ENCODE measurements at places on chromosomes 1 and 21.

GRCh38 chr1:42767510-42768000 lies 506 bp downstream of the C1orf50 start:
- no peak for DNase-seq

- DNase-seq, result no peak
Observed at GRCh38 chr21:32748529-32748928, 20.7 kb upstream of the SYNJ1 start.

GRCh38 chr1:235244974-235245592 lies 82.9 kb downstream of the ARID4B start:
- no peak for DNase-seq

DNA sequence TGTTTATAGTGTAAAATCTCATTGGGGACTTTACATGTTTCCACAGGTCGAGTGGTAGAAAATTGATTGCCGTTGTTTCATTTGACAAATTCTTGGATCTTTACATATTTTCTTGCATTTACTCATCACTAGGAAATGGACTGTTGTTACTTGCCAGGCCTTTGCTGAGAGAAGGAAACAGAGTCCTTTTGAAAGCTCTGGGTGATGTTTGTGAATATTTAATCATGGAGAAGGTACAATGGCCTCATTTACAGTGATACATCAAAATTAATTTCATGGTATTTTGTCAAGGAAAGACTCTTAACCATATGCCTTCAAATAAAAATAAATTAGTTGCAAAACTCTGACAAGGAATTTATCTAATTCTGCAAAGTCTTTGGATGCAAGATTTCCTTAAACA lies 198.0 kb downstream of the GRIK1 start:
- no peak for DNase-seq

DNA sequence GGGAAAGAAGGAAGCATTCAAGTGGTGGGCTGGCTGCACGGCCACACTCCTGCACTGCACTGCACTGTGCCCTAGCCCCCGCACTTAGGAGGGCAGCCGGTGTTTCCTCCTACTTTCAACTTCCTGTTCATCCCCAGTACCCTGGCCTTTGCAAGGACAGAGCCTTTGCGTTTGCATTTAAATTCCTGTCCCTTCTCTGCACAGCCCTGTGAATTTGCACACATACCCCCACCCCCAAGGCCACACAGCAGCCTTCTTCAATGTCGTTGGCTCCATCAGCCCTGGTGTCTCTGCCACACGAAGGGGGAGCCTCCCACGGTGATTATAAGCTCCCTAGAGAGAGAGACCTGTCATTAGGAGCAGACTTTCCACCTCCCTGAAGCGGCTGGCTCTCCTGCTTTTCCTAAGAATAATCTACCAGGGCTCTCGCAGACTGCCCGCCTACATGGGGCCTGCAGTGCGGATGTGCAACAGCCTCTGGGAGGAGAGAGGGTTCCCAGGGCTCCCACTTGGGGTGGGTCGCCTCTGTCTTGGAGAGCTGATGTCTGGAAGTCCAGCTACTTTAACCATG lies 13.2 kb upstream of the SLC45A3 start:
- DNase-seq, result no peak

DNA sequence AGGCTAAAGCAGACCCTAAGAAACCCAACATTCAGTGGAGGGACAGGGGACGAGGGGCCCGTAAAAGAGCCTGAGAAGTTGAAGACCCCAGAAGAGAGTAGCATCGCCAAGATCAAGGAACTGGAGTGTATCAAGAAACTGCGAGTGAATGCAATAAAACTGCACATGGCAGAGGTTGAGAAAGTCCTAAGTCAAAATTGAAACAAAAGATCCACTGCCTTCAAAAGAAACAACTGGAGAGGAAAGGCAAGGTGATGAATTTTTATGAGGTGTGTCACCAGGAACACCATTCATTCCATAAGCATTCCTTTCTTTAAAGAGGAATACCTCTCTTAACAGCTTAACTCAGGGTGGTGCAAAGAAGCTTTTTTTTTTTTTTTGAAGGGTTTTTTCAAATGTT lies 38.3 kb upstream of the ADORA3 start:
- DNase-seq, result no peak

DNA sequence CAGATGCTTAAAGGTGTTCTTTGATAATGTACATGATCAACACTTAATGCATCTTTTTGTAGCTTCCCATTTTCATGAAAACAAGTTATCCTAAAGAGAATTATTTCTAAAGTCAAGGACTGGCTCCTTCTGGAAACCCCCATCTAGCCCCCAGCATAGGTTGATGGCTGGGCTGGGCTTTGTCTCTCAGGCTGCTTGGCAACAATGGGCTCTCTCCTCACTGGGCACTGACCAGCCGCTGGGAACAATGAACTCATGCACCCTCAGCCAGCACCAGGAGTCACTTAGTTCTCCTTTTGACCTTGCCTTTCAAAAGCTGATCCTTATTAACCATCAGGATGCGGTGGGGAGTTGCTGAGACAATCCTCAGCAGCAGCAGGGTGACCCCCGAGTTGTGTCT lies 293.0 kb upstream of the PLXNA2 start:
- no peak for DNase-seq

DNA sequence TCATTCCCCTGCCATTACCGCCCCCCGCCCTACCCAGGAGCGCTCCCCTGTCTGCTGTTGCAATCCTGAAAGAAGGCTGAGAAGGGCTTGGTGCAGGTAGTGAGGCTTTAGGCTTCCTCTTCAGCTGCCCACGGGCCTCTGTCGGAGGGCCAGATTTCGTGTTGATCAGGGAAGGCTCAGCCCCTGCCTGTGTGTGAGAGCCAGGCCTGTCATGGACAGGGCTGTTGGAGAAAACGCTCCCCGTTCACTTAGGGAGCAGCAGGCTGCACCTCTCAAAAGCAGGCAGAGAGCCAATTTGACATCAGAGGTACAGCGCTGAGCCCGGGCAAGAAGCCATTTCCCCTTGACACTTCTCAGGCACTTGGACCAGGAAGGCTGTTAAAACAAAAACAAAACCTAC lies 19.0 kb downstream of the TEX35 start:
- no peak for DNase-seq

- no peak for DNase-seq
Observed at GRCh38 chr1:234532503-234532922, 53.5 kb upstream of the TARBP1 start.

GRCh38 chr1:39076127-39076798 lies 50.1 kb downstream of the NDUFS5 start:
- DNase-seq, result no peak

DNA sequence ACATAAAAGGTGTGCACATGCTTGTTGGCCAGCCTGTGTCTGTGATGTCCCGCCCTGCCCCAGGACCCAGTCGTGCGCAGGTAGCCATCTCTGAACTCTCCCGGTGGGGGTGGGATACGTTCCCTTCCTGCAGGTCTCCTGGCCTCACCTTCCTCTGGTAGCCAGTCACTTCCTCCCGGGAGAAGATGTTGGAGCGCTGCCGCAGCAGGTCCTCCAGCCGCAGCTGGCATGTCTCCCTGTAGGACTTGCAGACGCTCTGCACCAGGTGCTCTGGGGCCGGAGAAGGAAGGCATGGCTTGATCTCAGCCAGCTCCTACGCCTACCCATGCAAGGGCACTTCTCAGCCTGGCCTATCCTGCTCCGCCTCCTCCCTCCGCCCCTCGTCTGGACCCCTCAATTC lies 9.2 kb upstream of the LINGO4 start:
- DNase-seq, result no peak

DNA sequence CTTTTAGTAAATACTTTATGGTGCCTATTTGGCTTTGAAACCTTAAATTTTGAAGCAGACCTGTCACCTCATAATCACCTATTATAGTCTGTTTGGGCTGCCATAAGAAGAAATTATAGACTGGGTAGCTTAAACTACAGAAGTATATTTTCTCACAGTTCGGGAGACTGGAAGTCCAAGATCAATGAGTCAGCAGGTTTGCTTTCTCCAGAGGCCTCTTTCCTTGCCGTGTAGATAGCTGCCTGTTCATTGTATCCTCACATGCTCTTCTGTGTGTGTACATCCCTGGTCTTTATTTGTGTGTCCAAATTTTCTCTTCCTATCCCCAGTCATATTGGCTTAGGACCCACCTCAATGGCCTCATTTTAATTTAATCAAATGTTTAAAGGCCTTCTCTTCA lies 518.2 kb downstream of the ADGRL2 start:
- no peak for DNase-seq

GRCh38 chr1:234188454-234188792 lies 184.8 kb upstream of the COA6 start:
- no peak for DNase-seq

DNA sequence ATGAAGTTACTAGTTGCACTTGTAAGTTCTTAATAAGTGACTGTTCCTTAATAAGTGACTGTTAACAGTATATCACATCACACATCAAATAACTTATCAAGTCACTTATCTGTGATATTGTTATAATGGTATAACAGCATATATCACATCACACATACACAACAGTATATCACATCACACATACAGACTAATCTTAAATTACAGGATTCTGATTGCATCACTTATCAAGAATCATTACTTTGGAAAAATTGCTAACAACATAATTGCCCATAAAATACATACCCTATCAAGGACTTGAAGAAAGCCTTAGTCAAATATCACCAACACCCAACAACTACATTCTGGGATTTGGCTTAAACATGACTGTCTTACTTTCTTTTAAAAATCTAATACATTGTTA lies 813.5 kb downstream of the LTN1 start:
- DNase-seq, result no peak

DNA sequence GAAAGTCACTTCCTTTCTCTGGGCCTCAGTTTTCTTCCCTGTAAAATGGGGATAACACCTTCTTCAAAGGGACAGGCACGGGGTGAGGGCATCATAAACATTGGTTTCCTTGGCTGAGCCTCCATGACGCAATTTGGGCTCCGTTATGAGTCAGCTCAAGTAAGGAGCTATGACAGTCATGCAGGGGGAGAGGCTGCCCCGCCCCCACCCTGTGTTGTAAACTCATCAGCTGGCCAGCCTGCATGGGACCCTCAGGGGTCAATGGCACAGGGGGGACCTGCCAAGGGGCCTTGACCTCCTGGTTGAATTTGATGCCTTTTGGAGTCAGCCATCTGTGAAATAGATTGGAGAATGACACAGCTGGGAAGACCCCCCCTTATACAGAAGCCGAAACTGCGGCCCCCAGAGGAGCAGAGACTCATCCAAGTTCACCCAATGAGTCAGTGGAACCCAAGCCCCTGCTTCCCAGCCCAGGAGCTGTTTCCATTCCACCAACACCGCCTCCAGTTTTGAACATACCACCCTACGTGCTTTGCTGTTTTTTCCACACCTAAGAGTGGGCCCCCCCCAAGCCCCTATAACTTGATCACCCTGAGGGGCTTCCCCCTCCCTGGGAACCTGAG lies 36.8 kb upstream of the RUNX3 start:
- peak; percentile 54 for DNase-seq

DNA sequence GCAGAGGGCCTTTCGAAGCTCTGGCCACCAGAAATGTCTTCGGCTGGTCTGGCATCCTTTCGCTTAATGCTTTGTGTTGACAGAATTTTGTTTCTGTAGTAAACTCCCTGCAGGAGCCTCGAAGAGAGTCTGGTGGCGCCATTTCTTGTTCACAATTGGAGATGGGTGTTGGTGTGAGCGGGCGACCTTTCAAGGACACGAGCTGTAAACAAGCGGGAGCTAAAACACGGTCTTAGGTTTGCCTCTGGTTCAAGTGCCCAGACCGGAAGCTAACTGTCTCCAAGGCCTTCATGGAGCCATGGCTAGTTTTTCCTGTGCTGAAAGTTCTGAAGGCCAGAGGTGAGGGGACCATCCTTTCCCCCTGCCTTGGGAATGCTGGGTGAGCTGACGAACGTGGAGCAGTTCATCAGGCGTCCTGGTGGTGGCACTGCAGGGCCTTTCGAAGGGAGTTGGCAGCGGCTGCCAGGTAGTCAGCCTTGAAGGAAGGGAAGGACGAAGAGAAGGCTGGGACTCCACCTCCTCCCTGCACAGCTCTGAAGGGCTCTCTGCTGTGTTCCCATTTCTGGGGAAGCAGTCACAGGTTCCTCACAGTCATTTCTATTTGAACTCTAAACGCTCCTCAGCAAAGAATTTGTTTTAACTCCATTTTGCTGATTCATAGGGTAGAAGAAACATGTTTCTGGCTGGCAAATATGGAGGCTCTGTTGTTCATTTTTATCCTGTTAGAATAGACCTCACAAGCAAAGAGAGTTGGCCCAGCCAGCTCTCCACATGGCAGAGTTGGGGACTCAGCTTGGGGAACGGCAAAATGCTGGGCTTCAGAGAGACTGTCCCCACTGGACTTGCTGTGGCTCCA lies 35.2 kb downstream of the URB2 start:
- peak; percentile 31 for DNase-seq

DNA sequence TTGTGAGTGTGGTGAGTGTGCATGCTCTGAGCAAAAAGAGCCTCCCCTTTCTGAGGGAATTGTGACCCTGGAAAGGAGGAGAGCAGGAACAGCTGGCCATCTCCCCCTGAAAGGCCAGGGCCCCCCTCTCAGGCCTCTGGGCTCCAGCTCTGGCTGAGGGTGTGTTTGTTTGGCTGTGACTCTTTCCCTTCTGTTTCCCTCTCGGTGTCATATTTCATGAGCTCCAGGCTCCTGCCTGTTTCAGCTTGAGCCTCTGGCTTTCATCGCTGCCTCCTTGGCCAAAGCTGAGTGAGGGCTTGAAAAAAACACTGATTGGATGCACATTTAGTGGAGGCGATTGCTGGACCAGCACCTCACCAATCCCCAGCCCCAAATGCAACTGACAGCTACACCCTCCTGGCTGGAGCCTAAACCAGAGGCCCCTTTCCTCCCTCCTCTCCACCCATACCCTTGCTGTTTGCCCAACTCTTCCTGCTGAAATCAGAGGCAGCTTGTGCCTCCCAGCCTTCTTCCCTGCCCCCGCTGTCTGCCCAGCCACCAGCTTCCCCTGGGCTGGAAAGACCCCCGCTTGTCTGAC lies 64.1 kb downstream of the DDR2 start:
- DNase-seq, result peak; percentile 75

GRCh38 chr1:247468481-247469140 lies 10.7 kb upstream of the OR2B11 start:
- DNase-seq, result no peak

DNA sequence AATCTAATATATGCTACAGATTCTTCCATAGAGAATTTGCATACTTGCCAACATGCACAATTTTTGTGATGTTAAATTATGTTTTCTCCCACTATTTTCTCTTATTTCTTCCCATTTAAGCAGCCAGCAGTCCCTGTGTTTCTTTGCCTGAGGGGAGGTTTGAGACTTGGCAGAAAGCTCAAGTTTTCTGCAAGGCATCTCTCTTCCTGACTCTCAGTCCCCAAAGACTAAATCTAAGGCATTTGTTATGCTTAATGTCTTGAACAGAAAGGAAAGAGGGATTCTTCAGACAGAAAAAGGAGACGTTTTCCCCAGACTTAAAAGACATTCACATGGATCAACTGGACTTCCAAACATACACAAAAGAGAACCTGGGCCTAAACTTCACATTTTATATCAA lies 354.4 kb downstream of the RYR2 start:
- no peak for DNase-seq

DNA sequence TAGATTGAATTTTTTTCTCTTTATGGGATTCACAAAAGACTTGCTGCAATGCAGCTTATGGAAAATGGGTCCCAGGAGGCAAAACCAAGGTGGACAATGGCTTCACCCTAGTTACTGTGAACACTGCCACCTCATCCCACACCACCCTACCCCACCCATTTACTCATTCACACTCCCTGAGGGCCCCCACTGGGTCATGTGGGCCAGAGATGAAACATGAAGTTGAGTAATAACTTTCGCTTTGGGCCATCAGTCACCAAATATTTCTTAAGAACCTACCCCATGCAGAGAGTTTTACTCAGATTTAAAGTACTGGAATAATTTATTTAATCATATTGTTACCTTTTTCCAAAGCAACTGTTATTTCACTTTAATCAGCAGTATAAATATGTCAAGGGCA lies 191.8 kb downstream of the TPR start:
- no peak for DNase-seq

All from GM04504 (cell line).